Tibial nerve (tissue), 4 donors: ENCODE measurements at places on chromosomes 16 and 17. TPM values are rescaled to one million over a fixed set of nuclear protein-coding genes. Genes with fewer than 3 reads are reported as not detected.
A peak's percentile ranks its signal among the peaks of the same experiment; 100 is the strongest.

- no peak for DNase-seq
Observed at GRCh38 chr16:9328411-9328810, 237.0 kb downstream of the HAPSTR1 start.

DNA sequence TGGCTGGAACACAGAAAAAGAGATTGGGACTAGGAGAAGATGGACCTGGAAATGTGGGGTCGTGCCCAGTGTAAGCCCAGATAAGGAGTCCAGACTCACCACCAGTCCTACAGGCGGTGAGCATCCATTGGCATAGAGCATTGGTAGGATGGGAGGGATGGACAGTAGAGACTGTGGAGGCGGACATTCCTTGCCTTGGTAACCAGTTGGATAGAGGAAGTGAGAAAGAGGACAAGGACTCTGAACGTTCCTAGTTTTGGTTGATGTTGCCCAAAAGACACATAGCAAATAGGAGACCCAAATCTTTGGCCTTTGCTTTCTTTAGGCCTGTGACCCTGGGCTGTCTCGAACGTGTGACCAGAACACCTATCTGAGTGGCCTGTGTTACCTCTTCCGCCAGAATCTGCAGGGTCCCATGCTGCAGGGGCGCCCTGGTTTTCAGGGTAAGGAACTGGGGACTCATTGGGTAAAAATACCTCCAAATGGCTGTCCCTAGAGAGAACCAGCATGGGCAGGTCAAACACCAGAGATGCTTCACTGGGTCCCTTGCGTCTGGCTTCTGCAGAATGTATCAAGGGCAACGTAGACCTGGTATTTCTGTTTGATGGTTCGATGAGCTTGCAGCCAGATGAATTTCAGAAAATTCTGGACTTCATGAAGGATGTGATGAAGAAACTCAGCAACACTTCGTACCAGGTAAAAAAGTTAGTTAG, 6.4 kb downstream of the ITGAL start:
- no peak for DNase-seq

DNA sequence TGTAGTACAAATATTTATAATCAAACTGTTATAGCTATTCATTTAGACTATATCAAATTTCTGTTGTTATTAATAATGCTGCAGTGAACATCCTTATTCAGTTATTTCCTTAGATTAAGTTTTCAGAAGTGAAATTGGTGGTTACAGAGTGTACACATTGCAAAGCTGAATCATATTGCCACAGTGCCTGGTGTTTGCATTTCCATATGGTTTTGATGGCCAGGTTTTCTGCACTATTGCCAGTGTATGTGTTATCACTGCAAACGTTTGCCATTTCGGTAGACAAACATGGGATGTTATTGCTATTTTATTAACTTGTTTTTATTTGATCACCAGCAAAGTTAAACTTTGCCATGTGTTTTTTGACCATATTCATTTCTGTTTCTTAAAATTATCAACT, 259.4 kb downstream of the CDH13 start:
- no peak for DNase-seq

DNA sequence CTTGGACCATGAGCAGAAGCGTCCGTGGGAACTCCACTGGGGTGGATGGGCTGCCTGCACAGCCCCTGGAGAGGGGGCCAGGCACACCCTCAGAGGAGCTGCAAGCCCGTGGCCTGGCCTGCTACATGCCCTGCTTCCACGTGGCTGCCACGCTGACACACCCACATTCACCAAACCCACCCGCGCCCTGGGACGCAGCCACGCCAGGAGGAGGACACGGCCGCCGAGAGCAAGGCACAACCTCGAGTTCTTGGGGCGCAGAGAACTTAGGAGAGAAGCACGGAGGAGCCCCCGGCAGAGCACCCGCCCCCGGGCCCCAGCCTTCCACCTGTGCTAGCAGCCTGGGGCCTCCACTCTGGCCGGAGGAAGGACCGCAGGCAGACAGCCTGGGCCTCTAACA, 18.8 kb downstream of the CASKIN1 start:
- no peak for DNase-seq

DNA sequence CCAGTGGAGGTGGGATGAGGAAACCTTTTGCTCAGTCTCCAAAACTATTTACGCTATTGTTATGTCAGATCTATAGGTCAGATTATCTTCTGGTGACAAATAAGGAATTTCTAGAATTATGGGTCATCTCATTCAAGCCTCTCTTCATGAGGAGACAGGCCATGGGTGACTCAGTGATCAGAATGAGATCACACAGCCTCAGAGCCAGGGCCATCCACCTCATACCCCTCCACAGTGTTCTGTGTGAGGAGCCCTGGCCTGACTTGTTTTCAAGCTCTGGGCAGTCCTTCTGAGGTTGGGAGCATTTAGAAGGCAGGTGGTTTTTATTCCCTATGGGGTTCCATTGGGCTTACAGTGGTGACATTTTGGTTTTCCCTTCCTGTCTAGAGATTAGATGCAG, 26.5 kb downstream of the YPEL2 start:
- DNase-seq, result no peak

DNA sequence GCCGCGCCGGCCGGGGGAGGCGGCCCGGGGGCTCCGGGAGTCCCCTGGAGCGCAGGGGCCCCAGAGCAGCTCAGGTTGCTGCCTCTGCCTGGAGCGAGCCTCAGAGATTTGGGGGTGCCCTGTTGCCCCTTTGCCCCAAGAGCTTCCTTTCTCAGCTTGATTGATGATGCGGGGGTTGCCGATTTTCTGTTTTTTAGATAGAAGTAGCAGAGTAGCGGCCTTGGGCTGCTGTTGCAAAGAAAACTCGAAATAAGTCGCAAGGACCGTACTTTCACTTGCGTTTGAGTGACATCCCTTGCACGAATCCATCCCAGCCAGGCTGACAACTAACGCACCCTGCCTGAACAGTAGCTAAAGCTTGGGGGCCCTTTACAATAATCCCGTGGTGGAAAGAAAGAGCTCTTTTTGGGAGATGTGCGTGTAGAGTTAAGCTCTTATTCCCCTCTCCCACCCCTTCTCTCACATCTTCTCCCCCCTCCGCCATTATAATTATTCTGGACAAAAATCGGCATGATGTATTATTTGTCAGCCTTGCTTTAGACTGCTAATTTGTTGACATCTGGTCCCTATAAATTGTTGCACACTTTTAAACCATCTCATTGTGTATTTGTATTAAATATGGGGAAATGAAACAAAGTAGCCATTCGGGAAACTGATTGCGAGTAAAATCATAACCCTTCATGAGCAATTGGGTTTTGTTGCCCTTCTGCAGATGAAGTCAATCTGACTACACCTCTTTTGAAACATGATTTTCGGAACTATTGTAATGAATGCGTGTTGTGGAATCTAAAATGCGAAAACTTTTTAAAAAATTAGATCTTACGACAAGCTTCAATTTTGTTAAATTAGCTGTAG, 873 bp downstream of the USP10 start:
- DNase-seq, result no peak

GRCh38 chr16:54822492-54822891, 108.2 kb upstream of the IRX5 start:
- no peak for DNase-seq

DNA sequence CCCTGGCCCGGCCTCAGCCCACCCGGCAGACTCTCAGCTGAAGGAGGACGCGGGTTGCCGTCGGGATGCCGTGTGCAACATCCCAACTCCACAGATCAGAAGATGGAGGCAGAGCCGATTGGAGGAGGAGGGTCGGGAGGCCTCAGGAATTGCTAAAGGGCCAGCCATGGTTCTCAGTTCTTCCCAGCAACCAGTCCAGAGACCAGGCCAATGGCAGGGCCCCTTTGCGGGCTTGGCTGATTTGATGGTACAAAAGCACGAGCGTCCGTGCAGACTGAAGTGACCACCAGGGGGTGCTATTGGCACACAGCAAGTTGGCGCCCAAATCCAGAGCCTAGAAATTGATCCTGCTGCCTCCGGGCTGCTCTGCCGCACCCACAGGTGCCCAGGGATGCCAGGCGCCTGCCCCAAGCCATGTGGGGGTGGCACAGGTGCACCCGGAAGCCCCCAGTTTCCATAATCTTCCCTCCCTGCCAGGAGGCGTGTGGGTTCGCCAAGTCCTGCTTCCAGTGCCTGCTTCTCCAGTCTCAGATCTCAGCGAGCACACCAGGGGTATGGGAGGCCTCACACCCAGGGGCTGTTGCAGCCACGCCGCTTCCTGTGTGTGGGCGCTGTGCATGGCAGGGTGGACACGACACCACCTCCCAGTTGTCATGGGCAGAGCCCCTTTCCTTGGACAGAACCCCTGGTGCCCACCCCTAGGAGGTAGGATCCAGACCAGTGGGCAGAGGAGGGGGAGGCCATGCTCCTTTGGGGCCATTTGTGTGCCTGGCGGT, 7.1 kb upstream of the TEX19 start:
- DNase-seq, result peak; percentile 93

DNA sequence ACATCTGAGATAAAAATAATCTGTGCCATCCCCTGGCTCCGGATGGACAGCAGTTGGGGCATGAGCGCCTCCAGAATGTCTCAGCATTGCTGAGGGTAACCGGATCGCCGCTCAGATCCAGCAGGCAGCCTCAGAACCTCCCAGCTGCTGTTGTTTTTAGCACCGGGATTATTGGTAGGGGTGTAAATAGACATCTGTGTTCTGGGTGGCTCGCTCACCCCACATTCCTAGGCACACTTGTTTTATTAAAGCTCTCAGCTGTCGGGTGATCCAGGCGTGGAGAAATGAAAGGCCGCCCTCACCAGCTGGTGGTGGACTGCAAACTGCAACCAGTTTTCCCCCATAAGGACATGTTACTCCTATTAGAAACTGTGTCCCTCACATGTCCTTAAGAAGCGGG, 32.1 kb downstream of the MYH3 start:
- DNase-seq, result no peak

SLC4A1 gene
- not detected for total RNA-seq

PYY gene
- not detected for total RNA-seq

CHRNE gene
- total RNA-seq, result 0.60 TPM

DNAI2 gene
- not detected for total RNA-seq
